ENCODE measurements at places on chromosomes 1 and 21.
A peak's percentile ranks its signal among the peaks of the same experiment; 100 is the strongest.

GRCh38 chr1:107196973-107197562 lies 56.2 kb downstream of the NTNG1 start:
- DNase-seq = peak; percentile 0

- no peak for DNase-seq
Observed at GRCh38 chr1:55970526-55971110, 608.7 kb downstream of the PLPP3 start.

GRCh38 chr1:167668108-167668507 lies 38.1 kb downstream of the RCSD1 start:
- DNase-seq = no peak

DNA sequence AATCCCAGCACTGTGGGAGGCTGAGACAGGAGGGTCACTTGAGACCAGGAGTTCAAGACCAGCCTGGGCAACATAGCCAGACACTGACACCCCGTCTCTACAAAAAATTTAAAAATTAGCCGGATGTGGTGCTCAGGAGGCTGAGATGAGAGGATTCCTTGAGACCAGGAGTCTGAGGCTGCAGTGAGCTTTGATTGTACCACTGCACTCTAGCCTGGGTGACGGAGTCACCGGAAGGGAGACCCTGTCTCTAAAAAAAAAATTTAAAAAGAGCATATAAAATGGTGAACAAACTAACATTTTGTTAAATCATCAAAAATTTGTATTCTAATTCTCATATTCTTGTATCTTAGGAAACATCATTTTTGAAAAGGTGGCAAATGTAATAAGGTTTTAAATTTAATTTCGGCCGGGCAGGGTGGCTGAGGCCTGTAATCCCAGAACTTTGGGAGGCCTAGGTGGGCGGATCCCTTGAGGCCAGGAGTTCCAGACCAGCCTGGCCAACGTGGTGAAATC lies 27.1 kb downstream of the MAB21L3 start:
- no peak for DNase-seq

GRCh38 chr1:27086628-27087027 lies 68.3 kb downstream of the SLC9A1 start:
- DNase-seq = no peak

All from stimulated activated CD4-positive, alpha-beta T cell treated with anti-CD3 and anti-CD28 coated beads, Interleukin-12 subunit alpha, Interleukin-12 subunit beta, amount 100 ng/mL, for 48 hours (primary cell).